ENCODE measurements at places on chromosomes 7 and 10. TPM values are rescaled to one million over a fixed set of nuclear protein-coding genes. Genes with fewer than 3 reads are reported as not detected.

The MACC1 gene
- not detected for total RNA-seq

The ARHGEF35 gene
- total RNA-seq, result not detected

The TRIM50 gene
- total RNA-seq, result not detected

The CADPS2 gene
- total RNA-seq, result 0.25 TPM

The OR2AE1 gene
- total RNA-seq, result not detected

The PNLIPRP3 gene
- total RNA-seq, result not detected

The SCART1 gene
- 0.18 TPM for total RNA-seq

The SPAM1 gene
- total RNA-seq, result not detected

The KIN gene
- 15.4 TPM for total RNA-seq

The POM121L12 gene
- total RNA-seq, result not detected

The PFKFB3 gene
- 5.2 TPM for total RNA-seq

Measured in G401 (cell line).